ENCODE measurements at places on chromosomes 5 and 9.

GRCh38 chr9:90099262-90099963 lies 494.6 kb downstream of the GADD45G start:
- no peak for DNase-seq

DNA sequence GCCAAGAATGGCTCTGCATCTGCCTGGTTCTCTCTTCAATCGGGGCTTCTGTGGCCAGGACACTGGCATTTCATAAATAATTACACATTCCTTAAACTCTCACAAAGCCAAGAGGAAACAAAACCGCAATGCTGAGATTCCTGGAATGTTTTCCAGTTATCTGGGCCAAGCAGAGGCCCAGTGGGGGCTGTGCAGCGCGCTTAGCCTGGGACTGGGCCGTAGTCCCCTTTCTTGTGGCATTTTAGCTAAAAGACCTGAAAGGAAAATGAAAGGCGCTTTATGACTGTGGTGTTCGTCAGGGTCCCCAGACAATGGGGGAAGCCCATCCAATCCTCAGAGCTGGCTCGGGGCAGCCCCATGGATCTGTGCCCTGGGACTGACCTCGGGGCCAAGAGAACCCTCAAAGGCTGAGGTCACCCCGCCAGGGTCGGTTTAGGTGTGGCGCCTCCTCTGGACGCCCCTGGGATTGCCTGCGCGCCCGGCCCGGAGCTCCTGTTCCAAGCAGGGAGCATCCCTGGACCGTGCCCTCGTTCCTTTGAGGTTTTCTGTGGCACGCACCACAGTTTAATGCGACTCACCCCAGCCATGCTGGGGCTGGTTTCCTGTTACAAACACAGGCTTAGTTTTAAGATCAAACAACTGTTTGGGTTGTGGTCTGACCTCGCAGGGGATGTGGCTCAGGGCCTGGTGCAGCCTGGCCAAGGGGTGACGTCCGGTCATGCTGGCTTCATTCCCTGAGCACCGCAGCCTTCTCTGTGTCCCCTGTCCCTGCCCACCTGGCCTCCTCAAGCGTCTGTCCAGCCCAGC lies 51.5 kb upstream of the NKD2 start:
- no peak for DNase-seq

- no peak for DNase-seq
Measured at GRCh38 chr5:39352951-39353350, 11.3 kb downstream of the C9 start.

- DNase-seq, result no peak
Measured at GRCh38 chr9:92035146-92035545, 80.1 kb downstream of the SPTLC1 start.

- DNase-seq, result no peak
Measured at GRCh38 chr9:37364751-37365360, 57.6 kb upstream of the GRHPR start.

DNA sequence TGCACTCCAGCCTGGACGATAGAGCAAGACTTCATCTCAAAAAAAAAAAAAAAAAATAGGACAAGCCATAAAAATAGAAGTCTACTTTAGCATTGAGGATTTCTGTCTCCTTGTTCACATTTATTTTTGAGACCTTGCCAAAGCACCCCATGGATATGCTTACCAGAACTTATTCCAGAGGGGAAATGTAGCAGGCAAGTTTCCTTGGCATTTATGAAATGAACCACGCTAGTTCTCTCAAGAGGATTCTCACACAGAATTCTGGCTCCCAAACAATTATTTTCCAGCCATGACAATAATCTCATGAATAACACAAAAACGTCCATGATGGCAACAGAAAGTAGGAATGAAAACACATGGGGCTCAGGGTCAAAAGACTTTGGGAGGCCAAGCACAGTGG lies 23.4 kb upstream of the GPX8 start:
- DNase-seq, result no peak

All from stimulated activated CD8-positive, alpha-beta memory T cell treated with anti-CD3 and anti-CD28 coated beads, Interleukin-15, amount 100 ng/mL, for 24 hours (primary cell).